SK-MEL-5 (cell line): ENCODE measurements at places on chromosomes 3 and 15. TPM values are rescaled to one million over a fixed set of nuclear protein-coding genes. Genes with fewer than 3 reads are reported as not detected.

DNA sequence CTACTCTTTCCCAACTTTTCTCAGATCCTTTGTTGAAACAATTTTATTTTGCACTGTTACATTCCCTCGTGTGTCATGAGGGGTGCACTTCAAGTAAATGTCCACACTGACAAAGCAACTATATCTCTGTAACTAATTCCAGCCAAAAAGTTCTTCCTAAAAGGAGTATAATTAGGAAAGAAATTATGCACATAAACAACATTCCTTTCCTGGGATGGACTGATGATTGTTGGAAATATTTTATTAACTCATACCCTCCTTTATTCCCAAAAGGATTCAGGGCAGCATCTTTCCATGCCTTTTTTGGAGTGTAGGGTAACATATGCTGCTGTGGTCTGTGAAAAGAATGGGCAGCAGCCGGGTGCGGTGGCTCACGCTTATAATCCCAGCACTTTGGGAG is 426.1 kb upstream of the THBS1 start:
- no peak for DNase-seq

KBTBD13 gene
- not detected in 2 replicates for total RNA-seq

FILIP1L gene
- total RNA-seq, result not detected in 2 replicates

TRNT1 gene
- 45.6 and 52.0 TPM in 2 replicates for total RNA-seq

CILP gene
- total RNA-seq, result 0.13 TPM in 1 of 2 replicates, not detected in the other

DNA sequence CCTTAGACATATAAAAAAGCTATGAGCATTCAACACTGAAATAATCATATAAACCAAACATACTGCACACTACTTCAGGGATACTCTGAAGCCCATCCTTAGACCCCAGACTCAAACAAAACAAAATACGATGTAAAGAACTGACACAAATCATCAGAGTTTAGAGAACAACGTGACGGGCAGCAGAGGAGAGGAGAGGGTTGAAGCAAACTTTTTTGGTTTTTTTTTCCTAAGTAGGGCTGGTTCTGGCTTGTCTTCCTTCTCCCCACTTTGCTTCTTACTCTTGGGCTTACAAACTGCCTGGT is 34.7 kb downstream of the GAP43 start:
- DNase-seq, result no peak

DNA sequence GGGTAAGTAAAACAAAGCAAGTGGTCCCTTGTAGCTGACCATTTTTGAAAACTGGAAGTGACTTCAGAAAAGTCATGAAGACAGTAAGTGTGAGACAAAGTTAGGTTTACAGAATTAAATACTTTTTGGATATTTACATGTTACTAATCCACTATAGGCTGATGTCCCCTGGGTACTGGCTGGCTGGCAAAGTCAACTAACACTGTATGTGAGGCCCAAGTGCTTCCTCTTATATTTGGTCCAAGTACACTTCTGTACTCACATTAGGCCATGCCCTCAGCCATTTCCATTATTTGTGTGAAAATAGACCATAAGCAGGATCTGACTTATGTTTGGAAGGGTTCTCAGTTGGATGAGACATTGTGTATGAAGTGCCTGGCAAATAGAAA is 5.5 kb upstream of the LEKR1 start:
- DNase-seq, result no peak

DNA sequence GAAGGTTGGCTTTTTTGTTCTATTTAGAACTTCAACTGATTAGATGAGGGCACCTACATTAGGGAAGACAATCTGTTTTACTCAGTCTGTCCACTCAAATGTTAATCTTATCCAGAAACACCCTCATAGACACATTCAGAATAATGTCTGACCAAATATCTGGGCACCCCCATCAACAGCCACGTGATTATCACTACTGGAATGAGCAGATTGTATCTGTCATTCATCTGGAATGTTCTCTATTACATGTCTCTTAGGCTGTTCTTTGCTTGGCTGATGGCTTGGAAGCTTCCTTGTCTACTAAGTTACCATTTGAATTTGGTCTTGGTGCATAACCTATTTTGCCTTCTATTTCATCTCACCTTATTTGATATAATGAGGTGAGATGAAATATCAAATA is 15.7 kb upstream of the LRRC58 start:
- no peak for DNase-seq
